Left ventricle myocardium inferior (tissue), 1 donor: ENCODE measurements at places on chromosomes 2 and 18. TPM values are rescaled to one million over a fixed set of nuclear protein-coding genes. Genes with fewer than 3 reads are reported as not detected.
A peak's percentile ranks its signal among the peaks of the same experiment; 100 is the strongest.

DNA sequence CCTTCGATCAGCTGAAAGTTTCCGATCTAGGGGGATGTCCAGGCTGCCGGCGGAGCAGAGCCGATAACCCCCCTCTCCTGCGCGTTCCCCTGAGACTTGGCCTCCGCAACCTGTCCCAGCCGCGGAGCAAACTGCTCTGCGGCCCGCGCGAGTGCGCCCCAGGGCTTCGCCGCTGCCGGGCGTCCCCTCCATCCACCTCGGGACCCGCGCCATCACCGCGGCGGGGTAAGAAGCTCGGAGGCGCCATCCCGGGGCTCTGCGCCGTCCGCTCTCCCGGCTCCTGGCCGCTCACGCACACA is 990 bp upstream of the GDF7 start:
- H3K4me3 ChIP-seq: peak overlapping the region; percentile 67
- no peaks in the 10 kb centered on the region for H3K36me3 ChIP-seq
- H3K27me3 ChIP-seq: peaks cover 97% of the 10 kb centered on the region
- no peak for DNase-seq
- peak overlapping the region; percentile 48 for H3K27ac ChIP-seq

DNA sequence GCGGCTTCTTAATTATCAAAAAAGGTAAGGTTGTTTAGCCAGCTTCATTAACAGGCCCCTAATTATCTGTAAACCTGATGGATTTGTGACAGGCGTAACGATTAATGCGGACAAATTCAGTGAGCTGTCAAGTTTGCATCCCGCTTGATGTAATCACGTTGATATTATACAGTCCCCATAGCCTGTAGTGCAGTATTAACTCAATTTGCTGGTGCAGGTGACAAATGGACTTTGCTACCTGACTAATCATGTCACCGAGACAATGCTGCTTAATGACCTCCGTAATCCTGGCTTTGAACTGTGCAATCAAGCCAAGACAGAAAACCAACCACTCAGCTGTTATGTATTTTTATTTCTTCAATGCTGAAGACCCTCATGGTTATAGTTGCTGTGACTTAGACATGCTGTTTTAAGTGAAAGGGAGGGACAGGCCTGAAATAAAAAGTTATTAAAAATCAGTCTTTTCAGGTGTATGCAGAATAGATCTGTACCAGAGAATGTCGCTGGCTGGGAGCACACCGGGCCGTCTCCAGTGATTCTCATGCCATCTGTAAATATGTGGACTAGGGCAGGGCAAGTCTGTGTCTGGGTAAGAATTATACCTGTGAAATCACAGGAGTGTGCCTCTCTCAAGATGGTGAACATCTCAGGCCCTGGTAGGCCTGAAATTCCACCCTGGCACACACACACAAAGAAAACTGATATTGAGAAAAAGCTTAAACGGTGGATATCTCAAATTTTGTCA is 4.3 kb downstream of the TSHZ1 start:
- DNase-seq: no peak
- peaks cover 92% of the 10 kb centered on the region for H3K4me1 ChIP-seq
- H3K4me3 ChIP-seq: peak overlapping the region; percentile 85
- H3K36me3 ChIP-seq: no peaks in the 10 kb centered on the region
- H3K27ac ChIP-seq: peak overlapping the region; percentile 93

The MEIS1 gene
- 38.0 TPM for total RNA-seq

DNA sequence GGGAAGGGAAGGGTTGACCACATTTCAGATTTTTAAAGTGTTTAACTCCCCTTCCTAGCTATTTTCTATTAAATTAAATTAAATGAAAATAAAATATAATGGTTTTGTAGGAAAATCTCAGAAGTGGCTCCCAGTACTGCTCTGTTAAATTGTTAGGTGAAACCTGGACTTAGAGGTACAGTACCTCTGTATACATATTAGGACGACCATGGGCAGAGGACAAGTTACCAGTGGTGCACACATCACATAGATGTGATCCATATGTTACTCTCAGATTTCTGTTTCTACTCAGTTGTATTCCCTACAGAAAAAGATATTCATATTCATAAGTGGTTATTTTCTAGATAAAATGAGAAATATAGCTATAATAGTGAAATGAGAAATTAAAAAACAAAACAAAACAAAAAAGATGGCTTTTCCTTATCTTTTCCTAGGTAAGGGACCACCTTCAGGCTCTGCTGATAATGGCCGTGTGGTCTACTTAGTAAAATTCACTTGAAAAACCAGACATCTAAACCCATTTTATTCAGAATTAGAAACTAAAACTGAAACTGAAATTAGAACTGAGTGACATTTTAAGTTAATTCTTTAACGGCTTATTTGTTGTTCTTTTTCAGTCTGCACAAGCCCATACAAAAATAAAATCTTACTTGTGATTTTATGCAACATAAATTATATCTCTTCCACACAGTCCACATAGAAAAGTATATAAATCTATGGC is 832.5 kb upstream of the CHAC2 start:
- no peak overlapping the region for H3K27ac ChIP-seq
- H3K36me3 ChIP-seq: no peaks in the 10 kb centered on the region
- H3K4me1 ChIP-seq: no peaks in the 10 kb centered on the region
- DNase-seq: no peak
- H3K4me3 ChIP-seq: no peak overlapping the region

DNA sequence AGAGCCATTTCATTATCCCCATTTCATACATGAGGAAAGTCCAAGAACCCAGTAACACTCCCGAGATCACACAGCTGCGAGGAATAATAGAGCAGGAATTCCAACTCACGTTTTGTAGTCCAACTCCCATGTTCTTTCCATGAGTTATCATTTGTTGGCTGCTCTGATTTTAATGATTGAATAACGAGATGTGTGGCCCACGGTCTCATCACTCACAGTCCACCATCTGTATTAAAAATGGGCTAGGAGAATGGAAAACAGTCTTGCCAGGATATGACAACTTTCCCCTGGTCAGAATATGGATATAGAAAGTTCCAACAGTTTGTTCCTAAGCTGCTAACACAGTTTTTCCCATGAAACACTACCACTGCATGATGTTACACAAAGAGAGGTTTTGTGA is 147.5 kb downstream of the METTL4 start:
- H3K36me3 ChIP-seq: no peaks in the 10 kb centered on the region
- H3K27me3 ChIP-seq: no peaks in the 10 kb centered on the region
- no peaks in the 10 kb centered on the region for H3K4me1 ChIP-seq
- no peak overlapping the region for H3K27ac ChIP-seq
- DNase-seq: no peak

DNA sequence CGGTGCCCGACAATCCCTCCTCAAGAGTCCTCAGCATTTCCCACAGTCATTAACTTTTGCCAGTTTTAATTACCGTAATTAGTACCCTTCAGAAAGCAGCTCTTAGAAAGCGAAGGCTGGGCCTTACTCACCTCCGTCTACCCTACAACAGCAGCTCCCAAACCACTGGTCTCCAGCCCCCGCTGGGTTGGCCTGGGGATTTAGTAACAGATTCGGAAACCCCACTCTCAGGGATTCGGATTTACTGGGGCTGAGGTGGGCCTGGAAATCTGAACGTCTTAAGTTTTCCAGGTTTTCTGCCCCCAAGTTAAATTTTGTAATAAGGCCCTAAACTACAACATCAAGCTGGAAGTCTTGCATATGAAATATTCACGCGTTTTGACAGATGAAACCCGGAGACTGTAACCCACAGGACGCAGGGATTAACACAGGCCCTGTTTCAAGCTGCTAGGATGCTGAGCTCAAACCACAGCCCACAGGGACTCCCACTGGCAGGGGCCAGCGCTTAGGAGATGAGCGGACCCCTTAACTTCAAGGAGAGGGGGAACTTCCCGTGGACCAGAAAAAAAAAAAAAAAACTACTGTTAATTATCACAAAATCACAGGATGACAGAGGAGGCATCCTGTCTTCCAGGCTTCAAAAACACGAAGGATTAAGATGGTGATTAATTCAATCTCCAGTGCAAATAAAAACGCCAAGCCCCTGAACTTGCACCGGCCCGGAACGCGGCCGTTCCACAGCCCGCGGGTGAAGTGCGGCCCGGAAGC is 985 bp downstream of the ILKAP start:
- H3K4me1 ChIP-seq: peaks cover 59% of the 10 kb centered on the region
- peak overlapping the region; percentile 98 for H3K27ac ChIP-seq
- peak overlapping the region; percentile 84 for H3K4me3 ChIP-seq
- no peak for DNase-seq
- H3K27me3 ChIP-seq: no peaks in the 10 kb centered on the region

GRCh38 chr2:141599721-141600120 is 531.1 kb downstream of the LRP1B start:
- H3K36me3 ChIP-seq: no peaks in the 10 kb centered on the region
- no peak overlapping the region for H3K4me3 ChIP-seq
- peaks cover 12% of the 10 kb centered on the region for H3K4me1 ChIP-seq

- no peak for DNase-seq
- H3K36me3 ChIP-seq: peaks cover 60% of the 10 kb centered on the region
- no peaks in the 10 kb centered on the region for H3K27me3 ChIP-seq
- H3K4me1 ChIP-seq: peaks cover 70% of the 10 kb centered on the region
Measured at GRCh38 chr2:8803658-8804379, 33.6 kb downstream of the KIDINS220 start.

- no peaks in the 10 kb centered on the region for H3K27me3 ChIP-seq
- no peak overlapping the region for H3K27ac ChIP-seq
- H3K4me1 ChIP-seq: no peaks in the 10 kb centered on the region
- no peak for DNase-seq
- H3K4me3 ChIP-seq: no peak overlapping the region
- H3K36me3 ChIP-seq: no peaks in the 10 kb centered on the region
Measured at GRCh38 chr2:115219296-115219695, 776.9 kb downstream of the DPP10 start.

- H3K36me3 ChIP-seq: no peaks in the 10 kb centered on the region
- no peak overlapping the region for H3K27ac ChIP-seq
- no peak overlapping the region for H3K4me3 ChIP-seq
Measured at GRCh38 chr2:6822406-6822805, 43.3 kb downstream of the CMPK2 start.

The GCKR gene
- total RNA-seq: not detected

The EIPR1 gene
- 12.2 TPM for total RNA-seq

The CPLX4 gene
- not detected for total RNA-seq

DNA sequence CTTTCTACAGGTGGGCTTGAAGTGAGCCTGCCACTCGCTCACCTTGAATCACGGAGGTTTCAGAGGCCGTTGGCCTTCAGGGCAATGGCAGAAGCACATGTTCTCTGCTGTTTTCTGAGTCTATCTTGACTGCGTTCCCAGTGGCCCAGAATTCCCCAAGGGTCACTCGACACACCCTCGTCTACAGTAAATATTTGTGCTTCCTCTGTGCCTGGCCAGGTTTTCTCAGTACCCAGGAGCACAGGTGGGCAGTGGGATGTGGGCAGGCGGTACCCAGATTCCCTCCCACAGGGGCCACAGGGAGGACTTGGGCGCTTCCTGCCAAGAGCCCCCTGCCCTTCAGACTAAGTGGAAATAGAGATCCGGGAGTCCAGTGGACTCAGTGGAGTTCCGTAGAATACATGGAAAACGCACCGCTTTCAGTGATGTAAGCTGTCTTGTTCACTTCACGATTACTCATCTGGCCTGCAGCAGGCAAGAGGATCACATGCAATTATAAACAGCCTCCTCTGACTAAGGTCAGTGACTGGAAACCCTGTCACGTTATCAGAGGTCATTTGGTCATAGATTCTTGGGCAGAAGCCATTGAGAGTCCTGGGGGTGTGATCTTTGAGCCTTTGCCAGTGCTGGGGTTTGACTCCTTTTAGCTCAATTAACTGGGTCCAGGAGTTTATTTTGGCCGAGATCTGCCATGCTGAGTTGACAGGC is 179.8 kb downstream of the NEDD4L start:
- peaks cover 34% of the 10 kb centered on the region for H3K4me1 ChIP-seq
- no peaks in the 10 kb centered on the region for H3K36me3 ChIP-seq
- no peak for DNase-seq
- H3K27me3 ChIP-seq: no peaks in the 10 kb centered on the region
- peak overlapping the region; percentile 87 for H3K27ac ChIP-seq
